ENCODE measurements at places on chromosomes 3 and 15.

- peaks cover 30% of the 10 kb centered on the region for H3K4me1 ChIP-seq
- H3K27me3 ChIP-seq = no peaks in the 10 kb centered on the region
Observed at GRCh38 chr3:72846166-72846565, 2.1 kb downstream of the SHQ1 start.

DNA sequence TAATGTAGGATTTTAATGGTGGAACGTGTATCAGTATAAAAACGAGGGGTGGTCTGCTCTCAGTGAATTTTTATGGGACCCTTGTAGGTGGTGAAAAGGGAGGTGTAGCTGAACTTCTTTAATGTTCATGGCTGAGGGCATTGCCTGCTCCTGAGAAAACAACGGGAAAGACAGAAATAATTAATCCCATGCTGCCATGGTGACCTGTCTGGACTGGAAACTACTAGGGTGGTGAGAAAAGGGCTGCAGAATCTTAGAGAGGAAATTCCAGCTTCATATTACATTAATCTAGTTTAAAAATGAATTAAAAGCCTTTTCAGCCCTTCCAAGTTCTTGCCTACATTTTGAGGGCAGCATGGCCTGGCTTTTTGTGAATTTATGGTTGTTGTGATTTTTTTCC is 47.6 kb downstream of the ZBTB38 start:
- H3K27ac ChIP-seq = no peak overlapping the region
- DNase-seq = no peak
- H3K27me3 ChIP-seq = no peaks in the 10 kb centered on the region
- H3K36me3 ChIP-seq = peaks cover 43% of the 10 kb centered on the region

- H3K4me3 ChIP-seq = no peak overlapping the region
- no peak for DNase-seq
- peaks cover 4% of the 10 kb centered on the region for H3K36me3 ChIP-seq
- H3K27ac ChIP-seq = no peak overlapping the region
- peaks cover 13% of the 10 kb centered on the region for H3K4me1 ChIP-seq
Observed at GRCh38 chr15:77387365-77388105, 32.4 kb downstream of the PEAK1 start.

DNA sequence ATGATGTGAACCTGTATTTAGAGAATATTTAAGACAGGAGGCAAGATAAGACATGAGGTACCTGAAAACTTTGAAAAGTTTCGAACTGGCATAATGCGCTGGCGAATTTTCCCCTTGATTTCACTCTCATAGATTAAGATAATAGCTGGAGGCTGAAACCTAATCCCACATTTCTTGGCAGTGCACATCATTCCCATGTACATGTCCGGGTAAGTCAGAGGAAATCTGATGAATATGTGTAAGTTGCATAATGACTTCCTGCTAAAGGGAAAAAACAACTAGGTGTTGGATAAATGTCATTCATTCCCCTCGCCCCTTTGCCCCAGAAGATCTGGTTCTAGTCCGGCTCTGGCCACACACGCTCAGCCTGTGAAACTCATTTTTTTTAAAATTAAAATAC is 3.6 kb downstream of the CEP19 start:
- peaks cover 15% of the 10 kb centered on the region for H3K4me1 ChIP-seq
- DNase-seq = no peak
- peaks cover 3% of the 10 kb centered on the region for H3K36me3 ChIP-seq
- no peak overlapping the region for H3K27ac ChIP-seq
- no peak overlapping the region for H3K4me3 ChIP-seq

GRCh38 chr3:66115858-66116654 is 77.3 kb upstream of the MAGI1 start:
- H3K27ac ChIP-seq = no peak overlapping the region
- no peak overlapping the region for H3K4me3 ChIP-seq
- H3K36me3 ChIP-seq = no peaks in the 10 kb centered on the region
- no peak for DNase-seq

GRCh38 chr3:192819001-192819569 is 91.7 kb upstream of the FGF12 start:
- peak overlapping the region; percentile 44 for H3K27ac ChIP-seq
- no peaks in the 10 kb centered on the region for H3K36me3 ChIP-seq
- H3K4me1 ChIP-seq = peaks cover 16% of the 10 kb centered on the region
- DNase-seq = no peak
- H3K27me3 ChIP-seq = no peaks in the 10 kb centered on the region
